ENCODE measurements at places on chromosomes 16 and 17. TPM values are rescaled to one million over a fixed set of nuclear protein-coding genes. Genes with fewer than 3 reads are reported as not detected.

The RNF227 gene
- 7.5 TPM for total RNA-seq

The TOP2A gene
- 6.7 TPM for total RNA-seq

The KCNAB3 gene
- 5.2 TPM for total RNA-seq

GRCh38 chr17:39533891-39534290 is 72.6 kb downstream of the CDK12 start:
- DNase-seq, result no peak

DNA sequence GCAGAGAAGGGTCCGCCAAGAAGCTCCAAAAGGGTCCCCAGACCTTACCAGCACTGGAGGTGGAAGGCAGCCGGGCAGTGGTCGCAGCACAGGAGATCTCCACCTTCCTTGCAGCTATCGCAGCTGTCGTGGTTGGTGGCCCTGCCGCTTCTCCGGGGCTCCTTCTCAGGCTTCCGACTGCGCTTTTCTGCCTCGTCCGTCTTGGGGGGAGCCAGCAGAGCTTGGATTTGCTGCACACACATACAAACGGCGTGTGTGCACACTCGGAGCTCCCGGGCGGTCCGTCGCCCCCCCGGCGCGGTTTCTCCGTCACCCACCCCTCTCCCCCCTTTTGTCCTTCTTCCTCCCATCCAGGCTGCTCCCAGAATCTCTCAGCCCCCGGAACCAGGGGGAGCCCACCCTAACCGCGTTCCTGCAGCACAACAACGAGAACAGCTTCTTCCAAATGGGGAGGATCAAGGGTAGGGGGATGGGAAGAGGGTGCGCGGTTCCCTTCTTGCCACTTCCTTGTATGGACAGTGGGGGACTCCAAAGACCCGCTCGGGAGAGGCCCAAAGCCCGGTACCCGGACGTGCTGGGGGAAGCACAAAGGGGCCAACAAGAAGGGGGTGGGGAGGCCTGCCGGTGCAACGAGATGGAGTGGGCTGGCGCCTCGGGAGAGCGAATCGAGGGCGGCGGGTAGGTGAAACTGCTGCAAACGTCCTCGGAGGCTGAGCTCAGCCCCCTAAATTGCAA is 1.1 kb downstream of the PHF12 start:
- DNase-seq, result peak; percentile 77
